ENCODE measurements at places on chromosomes 4 and X.
A peak's percentile ranks its signal among the peaks of the same experiment; 100 is the strongest.

- DNase-seq, result no peak
Observed at GRCh38 chrX:78493180-78493579, 165.8 kb upstream of the CYSLTR1 start.

DNA sequence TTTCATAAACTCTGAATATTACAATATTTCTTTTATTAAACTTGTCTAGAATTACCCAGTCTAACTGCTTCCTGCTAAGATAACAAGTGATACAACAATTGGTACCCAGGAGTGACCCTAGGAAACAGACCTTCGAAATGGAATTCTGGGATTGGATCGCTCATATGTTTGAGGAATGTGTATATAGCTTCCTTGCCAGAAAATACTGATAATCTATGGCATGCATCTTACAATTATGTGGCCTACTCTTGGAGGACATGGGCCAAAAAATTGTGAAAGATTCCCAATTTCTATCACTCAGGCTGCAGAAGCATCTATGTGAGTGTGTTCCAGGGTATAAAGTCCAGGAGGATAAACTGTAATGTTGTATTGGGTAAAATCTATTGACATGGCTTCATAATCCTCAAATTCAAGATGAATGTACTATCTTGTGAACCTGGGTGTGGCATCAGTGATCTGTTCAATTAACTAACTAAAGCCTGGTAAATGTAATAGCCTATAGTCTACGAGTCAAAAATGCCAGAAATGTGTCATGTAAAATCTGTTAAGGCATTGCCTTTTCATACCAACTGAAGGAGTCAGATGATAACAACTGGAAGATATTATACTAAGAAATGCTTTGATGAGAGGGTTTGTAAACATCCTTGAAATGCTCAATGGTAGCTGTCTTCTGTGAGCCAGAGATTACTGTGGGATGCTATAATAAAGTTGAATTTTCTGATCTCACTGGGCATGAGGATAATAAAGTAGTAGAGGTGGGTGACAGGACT, 1499.3 kb downstream of the PCDH7 start:
- DNase-seq, result no peak

DNA sequence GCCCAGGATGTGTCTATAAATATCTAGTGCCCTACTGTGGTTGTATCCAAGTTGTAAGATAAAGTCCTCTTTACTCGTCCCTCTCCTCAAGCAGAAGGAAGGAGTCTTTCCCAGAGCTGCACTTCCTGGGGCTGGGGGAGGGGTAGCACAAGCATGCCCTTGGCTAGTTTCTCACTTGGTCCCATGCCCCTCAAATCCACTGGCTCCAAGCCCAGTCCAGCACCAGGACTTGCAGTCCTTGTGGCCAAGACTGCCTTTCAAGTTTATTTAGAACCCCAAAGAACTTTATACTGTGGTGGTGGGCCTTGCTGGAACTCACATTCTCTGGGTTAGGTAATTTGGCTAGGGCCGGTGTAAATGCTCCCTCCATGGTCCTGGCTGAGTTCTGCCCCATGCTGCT, 43.2 kb upstream of the SLC10A4 start:
- DNase-seq, result no peak

GRCh38 chrX:11970578-11971359, 167.5 kb upstream of the FRMPD4 start:
- no peak for DNase-seq

DNA sequence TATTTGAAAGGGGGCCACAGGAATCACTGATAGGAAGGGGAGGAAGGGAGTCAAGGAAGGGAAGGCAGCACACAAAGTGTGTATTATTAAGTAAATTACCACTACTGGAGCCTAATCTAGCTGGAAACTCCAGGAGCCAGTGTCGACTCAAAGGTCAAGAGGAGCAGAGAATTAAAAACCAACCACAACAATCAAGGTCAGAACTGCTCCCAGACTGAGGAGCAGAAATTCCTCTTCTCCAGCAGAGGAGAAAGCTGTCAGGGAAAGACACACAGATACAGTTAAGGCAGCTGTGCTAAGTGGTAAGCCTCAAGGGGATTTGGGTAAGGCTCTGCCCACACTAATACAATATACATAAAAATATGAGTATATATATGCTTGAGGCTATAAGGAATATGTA, 87.5 kb upstream of the PTPN13 start:
- DNase-seq, result no peak

GRCh38 chrX:136147976-136148375, 643 bp downstream of the FHL1 start:
- DNase-seq, result no peak

DNA sequence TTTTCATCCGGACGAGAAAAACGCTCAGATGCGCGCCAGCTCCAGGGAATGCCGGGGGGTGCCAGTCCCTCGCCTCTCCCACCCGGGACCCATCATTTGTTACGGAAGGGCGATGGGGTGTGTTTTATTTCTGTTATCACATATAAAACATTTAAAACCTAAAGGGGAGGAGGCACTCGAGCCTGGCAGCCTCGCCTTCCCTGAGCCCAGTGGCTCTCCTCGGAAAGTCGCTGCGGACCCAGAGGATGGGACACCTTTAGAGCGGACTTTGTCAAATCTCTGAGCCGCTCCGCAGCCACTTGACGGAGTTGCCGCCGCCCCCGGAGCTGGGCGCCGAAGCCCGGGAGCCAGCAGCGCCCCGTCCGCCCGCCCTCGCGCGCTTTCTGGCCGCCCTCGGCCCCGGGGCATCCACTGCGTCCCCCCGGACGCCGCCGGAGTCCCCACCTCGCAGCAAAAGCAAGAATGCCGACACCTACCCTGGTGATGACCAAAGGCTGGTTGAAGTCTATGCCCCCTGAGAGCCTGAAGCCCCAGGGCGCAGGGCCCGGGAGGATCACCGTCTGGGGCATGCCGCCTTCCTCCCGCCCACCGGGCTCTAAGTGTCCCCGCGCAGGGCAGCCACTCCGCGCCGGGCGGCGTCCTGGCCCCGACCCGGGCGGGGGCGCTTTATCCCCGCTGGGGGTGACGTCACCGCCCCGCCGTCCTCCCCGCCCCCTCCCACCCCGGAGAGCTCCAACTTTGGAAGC, at the start of gene PDLIM3:
Gene PDLIM3 (minus strand): TSS at position 642 of the 746 bp plus-strand sequence. CDS start 73 bp downstream, at position 569.
- DNase-seq, result peak; percentile 62

GRCh38 chr4:91963486-91963885, 340.3 kb upstream of the GRID2 start:
- no peak for DNase-seq

GRCh38 chr4:64594723-64595122, 185.5 kb upstream of the TECRL start:
- DNase-seq, result no peak

GRCh38 chrX:11787564-11787963, 29.5 kb downstream of the MSL3 start:
- DNase-seq, result peak; percentile 2

DNA sequence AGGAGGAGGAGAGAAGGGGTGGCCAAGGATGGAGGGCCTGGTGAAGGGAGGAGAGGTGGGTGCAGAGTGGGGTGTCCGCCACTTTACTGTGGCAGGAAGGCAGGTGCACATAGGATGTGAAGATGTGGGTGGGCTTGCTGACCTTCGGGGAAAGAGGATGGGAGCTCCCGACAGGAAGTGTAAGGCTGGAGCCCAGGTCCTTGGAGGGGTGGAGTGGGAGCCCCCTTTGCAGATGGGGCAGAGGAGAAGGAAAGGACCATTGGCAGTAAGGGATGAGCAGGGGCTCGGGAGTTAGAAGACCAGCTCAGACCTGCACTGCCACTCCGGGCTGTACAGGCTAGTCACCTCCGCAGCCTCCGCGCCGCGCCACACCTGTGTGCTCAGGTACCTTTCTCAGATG, 89.5 kb downstream of the EVC start:
- no peak for DNase-seq

DNA sequence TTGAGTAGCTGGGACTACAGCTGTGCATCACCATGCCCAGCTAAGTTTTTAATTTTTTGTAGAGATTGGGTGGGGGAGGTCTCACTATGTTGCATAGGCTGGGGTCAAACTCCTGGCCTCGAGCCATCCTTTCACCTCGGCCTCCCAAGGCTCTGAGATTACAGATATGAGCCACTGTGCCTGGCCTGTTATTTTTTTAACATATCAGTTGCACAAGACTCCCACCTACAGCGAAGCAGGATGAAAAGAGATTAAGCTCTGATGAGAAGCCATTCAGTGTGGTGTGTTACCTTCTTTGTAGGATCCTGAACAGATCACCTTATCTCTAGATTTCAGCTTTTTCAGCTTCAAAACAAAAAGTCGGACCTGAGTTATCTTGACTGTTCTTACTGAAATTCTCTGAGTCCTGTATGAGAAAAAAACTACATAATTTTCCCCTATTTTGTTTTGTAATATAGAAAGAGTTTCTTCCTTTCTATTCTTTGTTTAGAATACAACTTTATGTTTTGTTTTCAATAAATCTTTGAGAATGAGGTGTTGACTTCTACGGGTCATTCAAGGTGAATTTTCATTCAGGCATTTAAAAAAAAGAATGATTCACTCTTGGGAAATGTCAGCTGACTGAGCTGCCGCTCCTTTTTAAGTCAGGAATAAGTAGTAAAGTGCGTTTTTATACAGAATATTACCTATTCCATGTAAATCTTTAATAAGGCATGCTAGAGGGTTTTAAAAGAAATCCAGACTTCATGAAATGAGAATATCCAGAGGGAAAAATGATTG, 134.6 kb downstream of the ARSF start:
- DNase-seq, result no peak

DNA sequence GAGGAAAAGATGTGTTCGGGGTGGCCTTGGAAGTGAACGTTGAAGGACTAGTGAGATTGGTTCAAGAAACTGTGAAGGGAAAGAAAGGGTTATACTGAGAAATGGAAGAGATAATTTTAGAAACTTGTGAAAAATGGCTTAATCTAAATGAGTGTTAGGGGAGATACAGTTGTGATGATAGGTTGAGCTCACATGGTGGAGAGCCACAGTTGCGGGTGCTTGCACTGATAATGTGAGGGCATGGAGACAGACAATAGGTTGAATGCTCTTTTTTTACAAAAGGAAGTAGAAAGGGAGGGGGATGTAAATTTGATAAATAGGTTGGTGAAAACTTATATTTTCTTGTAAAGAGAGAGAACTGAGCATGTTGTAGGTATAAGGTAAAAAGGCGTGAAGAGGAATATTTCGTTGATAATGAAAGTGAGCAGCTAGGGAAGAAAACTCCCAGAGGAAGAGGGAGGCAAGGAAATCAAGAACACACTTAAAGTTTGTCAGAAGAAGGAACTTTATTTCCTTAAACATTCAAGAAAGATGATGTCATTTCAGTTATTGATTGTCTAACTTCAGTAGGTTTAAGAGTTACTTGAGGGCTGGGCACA, 8.2 kb downstream of the AREG start:
- DNase-seq, result no peak

GRCh38 chrX:153493085-153493484, 1.7 kb upstream of the BGN start:
- DNase-seq, result no peak

Data from T47D (cell line).